NCI-H1436 (cell line): ENCODE measurements at places on chromosomes 12 and 14.

GRCh38 chr12:4275870-4276301, 2.3 kb downstream of the CCND2 start:
- DNase-seq, result no peak

DNA sequence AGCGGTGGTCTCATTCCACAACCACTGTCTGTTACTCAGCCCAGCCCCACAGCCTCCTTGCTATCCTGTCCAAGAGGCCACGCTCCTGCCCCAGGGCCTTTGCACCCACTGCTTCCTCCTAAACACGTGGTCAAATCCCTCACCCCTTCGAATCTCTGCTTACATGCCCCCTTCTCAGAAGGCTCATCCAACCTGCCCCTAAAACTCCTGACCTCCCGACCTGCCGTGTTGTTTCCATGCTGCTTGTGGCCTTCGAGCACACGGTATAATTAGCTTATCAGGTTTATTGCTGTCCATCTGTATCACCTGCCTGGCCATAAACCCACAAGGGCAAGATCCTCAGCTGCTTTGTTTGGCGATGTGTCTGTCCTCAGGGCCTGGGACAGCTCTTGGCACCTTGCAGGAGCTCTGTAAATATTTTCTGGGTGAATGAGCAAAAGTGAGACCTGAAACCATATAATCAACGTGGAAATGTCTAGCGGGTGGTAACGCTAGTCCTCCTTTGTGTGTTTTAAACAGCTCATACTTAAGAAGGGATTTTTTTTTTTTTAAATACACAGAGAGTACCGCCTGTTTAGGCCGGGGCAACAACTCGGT, 36.0 kb downstream of the SCARB1 start:
- no peak for DNase-seq

DNA sequence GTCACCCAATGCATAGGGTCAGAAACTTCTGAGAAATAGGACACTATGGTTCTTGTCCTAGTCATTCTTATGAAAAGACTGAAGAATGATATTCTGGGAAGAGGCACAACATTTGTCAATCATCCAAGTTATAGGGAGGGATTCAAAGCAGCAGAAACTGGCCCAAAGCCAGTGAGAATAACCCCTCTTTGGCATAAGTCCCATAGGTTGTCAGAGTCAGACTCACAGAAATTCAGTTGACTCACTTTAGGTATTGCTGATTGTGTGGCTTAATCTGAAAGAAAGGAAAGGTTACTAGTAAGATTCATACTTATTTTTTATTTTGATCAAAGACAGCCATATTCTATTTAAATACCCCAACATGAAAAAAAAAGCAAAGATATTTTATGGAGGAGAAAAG, 151.0 kb downstream of the SRGAP1 start:
- DNase-seq, result peak; percentile 8

DNA sequence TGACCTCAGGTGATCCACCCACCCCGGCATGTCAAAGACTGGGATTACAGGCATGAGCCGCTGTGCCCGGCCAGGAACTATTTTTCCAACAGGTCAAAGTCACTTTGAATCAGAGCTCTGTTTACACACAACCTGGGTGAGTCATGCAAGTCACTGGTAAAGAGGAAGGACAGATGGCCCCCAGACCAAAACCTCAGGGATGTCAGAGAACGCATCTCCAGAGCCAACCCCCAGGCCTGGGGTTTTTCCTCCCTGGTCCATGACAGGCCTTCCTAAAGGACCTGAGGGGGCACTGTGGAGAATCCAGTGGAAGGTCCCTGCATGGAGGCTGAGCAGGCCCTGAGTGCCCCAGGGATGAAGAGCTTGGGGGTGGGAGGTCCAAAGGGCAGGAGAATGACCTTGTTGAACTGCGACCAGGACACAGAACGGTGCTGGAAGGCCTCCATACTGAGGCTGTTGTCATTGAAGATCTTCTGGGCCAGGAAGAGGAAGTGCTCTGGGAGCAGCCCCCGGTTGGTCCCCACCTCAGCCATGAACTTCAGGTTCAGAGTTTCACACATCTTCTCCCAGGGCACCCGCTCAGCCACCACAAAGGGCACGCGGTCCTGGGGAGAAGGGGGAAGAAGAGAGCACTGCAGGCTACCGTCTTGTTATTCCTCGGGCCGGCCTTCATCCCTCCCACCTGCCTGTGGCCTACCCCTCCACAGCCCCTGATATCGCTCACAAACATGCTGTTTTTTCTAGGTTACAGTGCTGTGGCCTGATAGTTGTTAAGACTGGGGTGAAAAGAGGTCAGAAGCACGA, 9.1 kb downstream of the STAT6 start:
- DNase-seq, result no peak

GRCh38 chr14:71532790-71533189, 399.4 kb upstream of the RGS6 start:
- DNase-seq, result no peak

GRCh38 chr12:2944401-2945047, 14.7 kb upstream of the TEAD4 start:
- DNase-seq, result peak; percentile 40

GRCh38 chr14:50773632-50774541, 57.1 kb downstream of the NIN start:
- DNase-seq, result no peak

- DNase-seq, result no peak
These were observed 30.9 kb downstream of the CCNK start for GRCh38 chr14:99512110-99512449.

DNA sequence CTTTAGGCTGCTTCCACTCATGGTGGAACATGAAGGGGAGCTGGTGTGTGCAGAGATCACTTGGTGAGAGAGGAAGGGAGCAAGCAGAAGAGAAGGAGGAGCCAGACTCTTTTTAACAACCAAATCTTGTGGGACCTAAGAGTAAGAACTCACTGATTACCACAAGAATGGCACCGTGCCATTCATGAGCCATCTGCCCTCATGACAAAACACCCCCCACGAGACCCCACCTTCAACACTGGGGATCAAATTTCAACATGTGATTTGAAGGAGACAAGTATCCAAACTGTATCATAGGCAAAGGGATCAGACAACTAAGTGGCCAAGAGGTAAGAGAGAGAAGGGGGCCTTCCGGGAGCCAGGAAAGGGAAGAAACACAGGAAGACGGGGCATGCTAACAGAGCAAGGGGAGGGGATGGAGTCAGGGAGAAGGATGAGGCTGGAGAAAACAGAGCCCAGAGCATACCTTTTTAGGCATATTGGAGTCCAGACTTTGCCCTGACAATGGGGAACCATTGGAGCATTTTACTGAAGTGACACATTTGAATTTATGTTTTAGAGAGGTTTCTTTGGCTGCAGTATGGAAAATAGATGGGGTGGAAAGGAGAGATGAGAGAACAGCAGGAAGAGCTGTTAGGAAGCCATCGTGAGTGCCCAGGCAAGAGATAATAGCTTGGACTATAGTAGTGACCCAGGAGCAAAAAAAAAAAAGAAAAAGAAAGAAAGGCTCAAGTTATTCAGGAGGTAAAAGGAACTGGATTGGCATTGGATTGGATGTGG, 204.4 kb upstream of the NUDT4 start:
- DNase-seq, result peak; percentile 36

DNA sequence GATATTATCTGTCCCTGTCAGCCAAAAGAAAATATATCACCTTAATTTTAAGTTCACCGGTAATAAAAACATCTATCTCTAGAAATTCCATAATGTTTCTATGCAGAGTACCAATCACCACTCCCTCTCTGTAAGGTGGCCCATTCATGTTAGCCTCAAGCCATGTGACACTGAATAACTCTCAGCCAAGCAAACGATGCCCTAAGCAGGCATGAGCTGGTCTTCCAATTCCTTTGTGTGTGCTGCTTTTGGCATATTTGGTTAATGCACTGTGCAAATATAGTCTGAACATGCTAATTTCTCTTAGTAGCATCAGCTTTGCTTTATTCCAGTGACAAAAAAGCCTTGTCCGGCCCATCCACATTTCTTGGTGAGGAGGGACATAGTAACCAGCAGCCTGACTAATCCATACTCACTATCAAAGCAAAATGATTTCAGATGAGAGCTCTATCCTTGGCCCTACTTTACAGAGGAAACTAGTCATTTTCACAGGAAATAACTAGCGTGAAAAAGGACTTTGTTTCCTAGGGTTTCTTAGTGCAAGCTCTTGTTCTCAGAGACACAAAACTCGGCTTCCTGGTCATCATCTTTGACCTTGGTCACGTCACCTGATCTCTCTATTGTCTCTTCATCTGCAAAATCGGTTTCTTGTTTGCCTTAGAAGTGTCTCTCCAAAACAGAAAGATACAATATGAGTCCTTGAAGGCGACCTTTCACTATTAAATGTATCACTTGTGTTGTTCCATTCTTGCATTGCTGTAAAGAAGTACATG, 59.2 kb upstream of the RTRAF start:
- no peak for DNase-seq

- no peak for DNase-seq
These were observed 130.7 kb downstream of the TSPAN9 start for GRCh38 chr12:3207858-3208257.

DNA sequence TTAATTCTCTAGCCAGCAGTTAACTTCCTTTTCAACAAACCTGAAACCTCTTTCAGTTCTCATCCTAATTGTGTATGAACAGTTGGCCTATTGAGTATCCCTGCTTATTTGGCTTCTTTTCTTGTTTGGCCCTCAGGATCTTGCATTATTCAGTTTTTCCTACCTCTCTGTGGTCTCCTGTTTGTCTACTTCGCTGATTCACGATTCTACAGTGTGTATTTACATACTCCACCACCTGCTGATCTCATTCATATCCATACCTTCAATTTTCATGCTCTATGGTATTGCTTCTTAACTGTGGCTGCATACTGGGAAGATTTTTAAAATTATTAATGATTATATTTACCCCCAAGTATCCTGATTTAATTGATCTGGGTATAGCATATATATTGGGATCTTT, 56.4 kb downstream of the RASSF9 start:
- DNase-seq, result peak; percentile 55

- no peak for DNase-seq
These were observed 129.6 kb downstream of the GXYLT1 start for GRCh38 chr12:42015051-42015461.

- no peak for DNase-seq
These were observed 1598.0 kb upstream of the TMEM132C start for GRCh38 chr12:126668961-126669360.

GRCh38 chr14:63544591-63545299, 1.6 kb upstream of the PPP2R5E start:
- DNase-seq, result no peak

GRCh38 chr12:48199774-48200221, 3.3 kb downstream of the OR10AD1 start:
- DNase-seq, result no peak

DNA sequence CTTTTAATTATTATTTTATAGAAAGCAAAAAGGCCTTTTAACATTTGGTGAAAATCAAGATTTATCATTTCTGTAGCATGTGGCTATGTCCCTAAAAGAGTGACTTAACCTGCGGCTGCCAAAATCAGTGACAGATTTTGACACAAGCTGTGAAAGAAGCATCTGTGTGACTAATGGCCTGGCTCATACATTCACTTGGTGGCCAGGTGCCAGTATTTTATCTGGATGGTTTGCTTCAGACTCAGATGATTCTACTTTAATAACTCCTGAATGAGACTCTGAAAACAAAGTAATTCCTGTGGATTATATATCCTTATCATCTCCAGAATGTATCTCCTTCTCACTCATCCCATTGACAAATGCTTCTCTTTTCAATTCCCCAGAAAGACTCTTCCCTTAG, 103.0 kb downstream of the FSCB start:
- no peak for DNase-seq

DNA sequence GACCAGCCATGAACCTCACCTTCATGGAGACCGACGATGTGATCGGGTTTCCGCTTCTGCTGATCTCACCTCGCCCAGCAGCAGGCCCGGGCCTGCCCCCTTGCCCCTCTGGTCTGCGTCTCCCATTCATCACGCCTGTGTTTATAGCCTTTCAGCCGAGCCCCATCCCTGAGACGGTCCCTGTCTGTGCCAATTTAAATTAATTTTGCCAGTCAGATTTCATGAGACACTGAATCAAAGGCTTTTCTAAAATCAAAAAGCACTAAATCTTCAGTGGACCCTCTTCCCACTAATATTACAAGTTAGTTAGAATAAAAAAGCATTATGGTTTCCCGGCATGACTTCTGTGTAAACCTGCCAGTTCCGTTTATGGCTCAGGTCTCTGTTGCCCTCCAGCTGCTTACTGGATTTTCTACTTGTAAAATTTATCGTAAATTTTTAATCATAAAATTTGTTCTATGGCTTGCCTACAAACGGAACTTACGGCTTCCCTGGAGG, 155.9 kb downstream of the ESRRB start:
- no peak for DNase-seq

GRCh38 chr12:52860102-52860823, 11.5 kb upstream of the KRT78 start:
- no peak for DNase-seq

- DNase-seq, result no peak
These were observed 184.7 kb downstream of the AACS start for GRCh38 chr12:125249932-125250331.

DNA sequence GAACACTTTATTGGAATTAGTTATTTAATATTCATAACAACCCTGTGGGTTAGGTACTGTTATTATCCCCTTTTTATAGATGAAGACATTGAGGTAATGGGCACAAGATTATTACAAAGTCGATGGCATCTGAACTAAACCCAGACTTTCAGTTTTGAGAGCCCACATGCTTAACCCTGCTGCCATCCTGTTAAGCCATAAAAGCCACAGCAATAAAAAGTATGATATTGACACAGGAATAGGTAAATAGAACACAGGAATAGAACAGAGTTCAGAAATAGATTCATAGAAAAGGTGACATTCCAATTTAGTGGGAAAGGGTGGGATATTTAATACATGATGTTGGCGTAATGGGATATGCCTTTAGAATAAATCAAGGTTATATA, 119.8 kb downstream of the SLC38A1 start:
- DNase-seq, result no peak

- DNase-seq, result no peak
These were observed 222.3 kb upstream of the NAV3 start for GRCh38 chr12:77608271-77608824.

GRCh38 chr14:52356025-52356424, 41.9 kb downstream of the PTGER2 start:
- DNase-seq, result no peak

- DNase-seq, result no peak
These were observed 4.4 kb upstream of the SMIM41 start for GRCh38 chr12:52074971-52075724.

- no peak for DNase-seq
These were observed 411.1 kb downstream of the NRXN3 start for GRCh38 chr14:78581229-78581628.
